ENCODE measurements at places on chromosomes 16 and 17.

- no peak for DNase-seq
These were observed 23.3 kb downstream of the FAM83G start for GRCh38 chr17:18981335-18981641.

DNA sequence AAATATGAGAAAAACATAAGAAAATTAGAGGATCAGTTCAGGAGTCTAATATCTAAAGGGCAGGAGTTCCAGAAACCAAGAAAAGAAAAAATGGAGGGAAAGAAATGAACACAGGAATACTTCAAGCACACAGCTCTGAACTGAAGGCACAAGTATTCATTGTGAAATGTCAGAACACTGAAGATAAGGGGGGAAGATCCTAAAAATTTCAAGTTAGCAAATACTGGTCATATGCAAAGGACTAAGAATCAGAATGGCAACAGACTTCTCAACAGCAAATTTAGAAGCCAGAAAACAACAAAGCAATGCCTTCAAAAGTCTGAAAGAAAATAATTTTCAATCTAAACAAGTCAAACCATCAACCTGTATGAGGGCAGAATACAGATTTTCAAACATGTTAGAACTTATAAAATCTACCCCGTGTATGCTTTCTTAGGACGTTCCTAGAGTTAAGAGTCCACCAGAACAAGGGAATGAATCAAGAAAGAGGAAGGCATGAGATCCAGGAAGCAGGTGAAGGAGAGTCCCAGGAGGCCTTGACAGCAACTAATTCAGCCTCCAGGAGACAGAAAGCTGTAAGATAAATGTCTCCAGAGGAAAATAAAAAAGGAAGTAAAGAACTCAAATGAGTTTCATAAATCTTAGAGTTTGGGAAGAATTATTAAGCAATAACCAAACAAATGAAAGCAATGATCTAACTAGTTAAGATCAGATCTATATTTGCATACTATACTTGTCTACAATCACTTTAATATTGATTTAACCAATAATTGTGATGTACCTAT lies 2.8 kb downstream of the BRD7 start:
- DNase-seq: no peak

DNA sequence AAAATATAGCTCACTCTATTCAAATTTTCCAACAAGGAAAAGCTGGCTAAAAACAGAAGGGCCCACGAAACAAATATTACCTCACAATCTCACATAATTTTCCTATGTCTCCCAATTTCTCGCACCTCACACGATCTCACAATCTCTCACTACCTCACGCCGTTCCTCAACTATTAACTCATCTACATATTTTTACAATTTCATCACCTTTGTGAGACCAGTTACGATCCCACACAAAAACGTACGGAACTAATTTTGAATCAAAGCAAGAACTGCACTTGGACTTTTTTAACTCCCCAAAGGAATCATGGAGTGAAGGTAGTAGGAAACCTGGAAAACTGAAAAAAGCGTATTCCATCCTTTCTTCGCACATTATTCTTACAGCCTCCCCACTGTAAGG lies 1.1 kb downstream of the CBX1 start:
- DNase-seq: no peak

DNA sequence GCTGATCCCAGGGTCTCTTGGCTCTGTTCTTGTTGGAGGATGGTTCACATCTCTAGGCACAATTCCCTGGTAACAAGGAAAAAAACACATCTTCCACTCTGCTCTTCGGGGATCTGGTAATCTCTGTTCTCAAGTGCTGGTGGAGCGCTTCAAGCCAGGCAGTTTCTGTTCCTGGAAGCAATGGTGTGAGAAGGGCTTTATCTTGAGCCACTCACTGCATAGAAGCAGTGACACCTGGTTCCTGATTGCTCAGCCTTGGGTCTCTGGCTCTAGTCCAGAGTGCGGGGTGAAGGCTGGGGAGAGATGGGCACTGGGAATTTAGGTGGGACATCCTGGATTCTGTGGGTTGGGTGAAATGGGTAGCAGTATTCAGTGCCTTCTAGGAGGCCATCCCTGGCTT lies 14.1 kb downstream of the AKAP1 start:
- no peak for DNase-seq

GRCh38 chr17:67995570-67996263 lies 552 bp downstream of the C17orf58 start:
- DNase-seq: no peak

DNA sequence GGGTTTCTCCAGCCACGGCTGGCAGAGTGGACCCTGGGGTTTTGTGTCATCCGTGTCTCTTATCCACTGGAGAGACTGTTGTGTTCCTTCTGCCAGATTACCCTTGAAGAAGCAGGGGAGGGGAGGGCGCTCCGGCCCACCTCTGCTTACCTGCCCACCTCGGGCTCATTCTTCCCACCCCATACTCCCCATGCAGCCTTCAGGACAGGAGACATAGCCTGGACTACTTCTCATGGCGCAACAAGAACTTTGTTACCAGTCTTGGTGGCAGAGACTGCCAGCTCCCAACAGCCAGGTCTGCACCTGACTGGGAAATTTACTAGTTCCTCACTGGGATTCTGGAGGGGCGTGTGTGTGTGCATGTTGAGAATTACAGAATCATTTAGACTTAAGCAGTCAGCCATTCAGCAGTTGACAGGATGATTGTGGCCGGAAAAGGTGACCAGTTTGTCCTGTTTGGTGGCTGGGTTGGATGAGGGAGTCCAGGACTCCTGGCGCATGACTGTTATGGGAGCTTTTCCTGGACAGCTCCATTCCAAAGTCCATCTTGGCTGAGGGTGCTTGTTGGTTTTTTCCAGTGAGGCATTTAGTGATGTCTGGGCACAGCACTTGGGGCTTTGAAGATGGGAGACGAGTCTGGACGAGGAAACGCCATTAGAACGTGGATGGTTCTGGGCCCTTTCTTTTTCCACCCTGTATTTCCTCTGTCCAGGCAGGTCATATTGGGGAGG lies 8.7 kb downstream of the GSE1 start:
- DNase-seq: no peak

- no peak for DNase-seq
These were observed 100.1 kb downstream of the MARF1 start for GRCh38 chr16:15542734-15543347.

- DNase-seq: no peak
These were observed 95.9 kb upstream of the CIBAR2 start for GRCh38 chr16:85208181-85208580.

DNA sequence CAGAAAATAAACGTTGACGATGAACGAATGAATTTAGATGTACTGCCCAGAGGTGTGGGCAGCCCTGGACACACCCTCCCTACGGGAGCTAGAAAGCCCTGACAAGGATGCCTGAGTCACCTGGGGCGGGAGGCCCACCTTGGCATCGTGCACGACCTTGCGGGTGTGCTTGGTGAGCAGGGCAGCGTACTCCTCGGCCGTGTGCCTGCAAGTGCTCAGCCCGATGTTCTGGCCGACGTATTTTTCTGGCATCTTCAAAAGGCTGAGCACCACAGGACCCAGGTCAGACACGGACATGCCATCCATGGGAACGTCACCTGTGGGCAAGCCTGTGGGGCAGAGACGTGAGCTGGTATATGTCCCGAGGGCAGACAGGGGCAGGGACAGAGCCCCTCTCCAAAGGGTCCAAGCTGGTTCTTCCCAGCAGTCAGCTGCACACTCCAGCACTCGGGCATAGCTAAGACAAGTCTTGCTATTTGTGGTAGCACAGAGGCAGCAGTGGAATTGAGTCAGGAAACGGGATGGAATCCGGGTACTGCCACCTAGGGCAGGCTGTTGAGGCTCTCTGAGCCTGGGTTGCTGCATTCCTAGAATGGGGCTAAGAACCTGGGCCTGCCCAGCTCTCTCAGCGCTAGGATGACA lies 10.8 kb downstream of the NMRAL1 start:
- no peak for DNase-seq

DNA sequence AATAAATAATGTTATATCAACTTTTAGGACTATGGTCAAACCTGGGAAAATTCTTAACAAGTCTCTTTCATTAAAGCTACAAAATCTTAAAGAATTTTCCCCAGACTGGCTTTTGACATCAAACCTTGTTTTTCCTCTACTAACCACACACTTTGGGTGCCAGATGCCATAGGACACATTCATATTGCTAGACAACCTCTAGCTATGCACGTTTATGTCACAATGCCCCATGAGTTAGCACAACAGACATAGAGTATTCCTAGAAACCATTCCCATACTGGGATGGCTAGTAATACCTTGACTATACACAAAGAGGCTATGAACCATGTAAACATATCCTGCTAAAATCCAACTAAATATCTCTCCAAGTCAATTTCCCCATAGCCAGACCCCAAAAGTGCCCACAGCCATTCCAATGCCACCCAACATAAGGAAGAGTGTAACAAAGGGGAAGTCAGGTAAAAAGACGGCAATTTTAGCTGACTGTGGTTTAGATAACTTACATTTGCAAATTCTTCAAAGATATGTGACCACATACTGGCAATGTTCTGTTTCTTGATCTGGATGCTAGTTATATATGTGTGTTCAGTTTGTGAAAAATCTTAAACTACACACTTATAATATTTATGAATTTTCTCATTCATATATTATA lies 23.4 kb downstream of the SMURF2 start:
- no peak for DNase-seq

- DNase-seq: no peak
These were observed 1.4 kb downstream of the RAP1GAP2 start for GRCh38 chr17:2797637-2798036.

- peak; percentile 52 for DNase-seq
These were observed 73.3 kb upstream of the TBX2 start for GRCh38 chr17:61326330-61326729.

DNA sequence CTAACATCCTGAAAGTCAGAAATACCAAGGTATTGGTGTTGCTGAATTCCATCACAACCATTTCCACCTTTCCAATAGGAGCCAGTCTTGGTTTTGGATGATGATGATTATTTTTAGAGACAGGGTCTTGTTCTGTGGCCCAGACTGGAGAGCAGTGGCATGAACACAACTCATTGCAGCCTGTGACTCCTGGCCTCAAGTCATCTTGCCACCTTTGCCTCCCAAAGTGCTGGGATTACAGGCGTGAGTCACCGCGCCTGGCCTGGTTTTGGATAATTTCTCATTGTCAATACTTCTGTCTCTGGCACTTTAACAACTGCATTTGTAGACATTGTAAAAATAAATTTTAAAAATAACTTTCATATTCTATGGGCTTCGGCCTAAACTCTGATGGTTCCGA lies 22.6 kb downstream of the STAT5B start:
- no peak for DNase-seq

- no peak for DNase-seq
These were observed 164.8 kb downstream of the SNX29 start for GRCh38 chr16:12141073-12141951.

DNA sequence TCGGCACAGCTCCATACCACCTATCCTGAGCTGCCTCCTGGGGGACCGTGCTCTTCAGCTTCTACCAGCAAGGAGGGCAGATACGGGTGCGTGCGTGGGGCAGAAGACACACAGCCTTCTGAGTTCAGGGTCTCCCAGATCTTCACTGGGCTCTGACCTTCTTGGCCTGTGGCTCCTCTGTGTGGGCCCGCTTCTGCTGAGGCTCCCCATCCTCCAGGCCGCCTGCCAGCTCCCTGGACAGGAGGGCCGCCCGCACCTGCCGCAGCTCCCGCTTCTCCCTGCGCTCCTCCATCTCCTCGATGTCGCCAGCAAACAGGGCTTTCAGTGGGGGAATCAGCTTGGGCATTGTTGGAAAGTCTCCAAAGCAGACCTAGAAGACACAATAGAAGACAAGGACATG lies 25.2 kb downstream of the ELAC2 start:
- DNase-seq: no peak

- no peak for DNase-seq
These were observed 6.5 kb downstream of the CACNA1H start for GRCh38 chr16:1159325-1159972.

- no peak for DNase-seq
These were observed 42.1 kb upstream of the TAOK1 start for GRCh38 chr17:29347831-29348629.

DNA sequence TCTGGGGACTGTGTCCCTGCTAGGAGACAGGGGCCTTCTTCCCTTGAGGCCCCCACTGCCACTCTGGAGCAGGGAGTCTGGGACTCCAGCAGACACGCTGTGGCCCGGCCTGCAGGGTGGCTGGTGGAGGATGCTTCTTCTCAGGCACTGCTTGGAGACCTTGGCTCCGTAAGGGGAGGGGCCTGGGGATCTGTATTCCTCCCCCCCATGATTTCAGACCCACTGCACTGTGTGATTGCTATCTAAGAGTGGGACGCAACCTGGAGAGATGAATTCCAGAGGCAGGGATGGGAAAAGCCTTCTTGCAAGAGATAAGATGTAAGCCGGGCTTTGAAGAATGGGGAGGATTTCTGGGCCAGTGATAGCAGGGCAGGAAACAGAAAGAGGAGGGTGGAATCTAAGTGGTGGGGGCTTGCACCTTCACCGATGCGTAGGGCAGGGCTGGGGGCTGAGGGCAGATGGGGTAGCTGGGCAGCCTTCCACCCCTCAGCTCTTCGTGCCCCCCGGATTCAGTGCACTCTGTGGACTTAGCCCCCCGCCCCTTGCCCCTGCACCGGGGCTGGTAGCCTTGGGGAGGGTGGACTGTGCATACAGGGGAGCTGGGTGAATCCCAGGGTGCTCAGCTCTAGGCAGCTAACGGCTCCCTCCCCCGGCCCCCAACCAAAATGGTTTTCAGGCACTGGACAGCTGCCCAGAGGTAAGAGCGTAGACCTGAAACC lies 5.2 kb upstream of the GSE1 start:
- no peak for DNase-seq

GRCh38 chr17:28951991-28952975 lies 965 bp upstream of the PHF12 start:
- peak; percentile 97 for DNase-seq

- DNase-seq: no peak
These were observed 21.7 kb upstream of the ACSF3 start for GRCh38 chr16:89071686-89072547.

DNA sequence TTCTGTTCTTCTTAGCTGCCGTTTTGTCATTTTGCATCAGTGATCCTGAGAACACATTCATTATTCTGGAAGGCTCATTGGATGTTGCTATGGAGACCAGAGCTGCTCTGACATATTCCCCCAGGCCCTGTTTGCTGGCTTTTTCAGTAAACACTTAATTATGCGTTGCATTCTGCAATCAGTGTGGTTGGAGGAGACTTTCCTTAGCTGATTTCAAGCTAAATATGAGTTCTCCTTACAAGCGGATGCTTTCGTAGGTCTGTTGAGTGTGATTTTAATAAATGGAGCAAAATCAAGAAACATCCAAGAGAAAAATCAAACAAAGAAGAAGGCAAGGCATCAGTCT lies 38.2 kb upstream of the NUDT7 start:
- no peak for DNase-seq

Measured in T1000 (cell line).